ENCODE measurements at places on chromosomes 6 and 20.

DNA sequence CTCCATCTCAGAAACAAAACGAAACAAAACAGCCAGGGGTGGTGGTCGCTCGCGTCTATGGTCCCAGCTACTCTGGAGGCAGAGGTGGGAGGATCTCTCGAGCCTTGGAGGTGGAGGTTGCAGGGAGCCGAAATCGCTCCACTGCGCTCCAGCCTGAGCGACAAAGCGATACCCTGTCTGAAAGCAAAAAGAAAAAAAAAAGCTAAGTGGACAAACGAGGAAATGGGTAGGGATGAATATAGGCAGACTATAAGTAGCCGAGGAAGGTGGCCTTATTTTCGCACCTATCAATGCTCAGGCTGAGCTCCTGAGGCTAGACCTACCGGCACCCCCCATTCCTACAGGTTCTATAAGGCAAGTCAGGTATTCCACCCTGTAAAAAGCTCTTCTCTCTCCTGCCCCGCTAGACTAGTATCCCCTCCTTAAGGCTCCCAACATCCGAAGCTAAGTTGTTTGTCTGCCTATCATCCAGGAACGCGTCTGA is 650 bp upstream of the CASP8AP2 start:
- DNase-seq: no peak

- no peak for DNase-seq
Observed at GRCh38 chr6:142846459-142846831, 98.5 kb downstream of the HIVEP2 start.

- no peak for DNase-seq
Observed at GRCh38 chr6:44926556-44926955, 401.6 kb upstream of the RUNX2 start.

DNA sequence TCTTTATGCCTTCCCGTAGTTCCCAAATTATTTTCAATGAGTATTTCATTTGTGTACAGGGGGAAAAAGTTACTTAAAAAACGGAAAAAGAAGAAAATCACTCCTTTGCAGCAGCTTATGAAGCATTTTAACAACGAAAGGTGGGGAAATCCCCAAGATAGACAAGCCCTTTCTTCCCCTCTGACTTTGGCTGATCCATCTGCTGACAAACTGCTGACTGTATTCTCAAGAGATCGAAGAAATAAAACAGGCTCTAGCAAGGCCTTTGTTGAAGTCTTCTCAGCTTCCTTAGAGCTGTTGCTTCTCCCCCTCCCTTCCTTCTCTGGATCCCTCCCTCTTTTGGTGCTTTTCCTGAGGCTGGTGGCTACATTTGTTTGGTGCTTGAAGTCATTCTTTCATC is 325.2 kb downstream of the NRN1 start:
- DNase-seq: no peak

DNA sequence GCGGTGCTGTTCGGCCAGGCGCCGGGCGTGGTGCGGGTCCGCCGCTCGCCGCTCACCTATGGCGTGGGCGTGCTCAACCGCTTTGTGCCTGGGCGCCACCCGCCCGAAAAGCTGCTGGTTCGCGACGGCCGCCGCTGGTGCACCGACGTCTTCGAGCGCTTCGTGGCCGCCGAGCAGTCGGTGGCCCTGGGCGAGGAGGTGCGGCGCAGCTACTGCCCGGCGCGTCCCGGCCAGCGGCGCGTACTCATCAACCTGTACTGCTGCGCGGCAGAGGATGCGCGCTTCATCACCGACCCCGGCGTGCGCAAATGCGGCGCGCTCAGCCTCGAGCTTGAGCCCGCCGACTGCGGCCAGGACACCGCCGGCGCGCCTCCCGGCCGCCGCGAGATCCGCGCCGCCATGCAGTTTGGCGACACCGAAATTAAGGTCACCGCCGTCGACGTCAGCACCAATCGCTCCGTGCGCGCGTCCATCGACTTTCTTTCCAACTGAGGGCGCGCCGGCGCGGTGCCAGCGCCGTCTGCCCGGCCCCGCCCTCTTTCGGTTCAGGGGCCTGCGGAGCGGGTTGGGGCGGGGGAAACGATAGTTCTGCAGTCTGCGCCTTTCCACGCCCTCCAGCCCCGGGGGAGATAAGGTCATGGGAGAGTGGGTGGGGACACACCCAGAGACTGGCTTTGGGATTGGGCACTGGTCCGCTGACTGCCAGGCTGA is 15.7 kb downstream of the ADISSP start:
- DNase-seq: no peak

DNA sequence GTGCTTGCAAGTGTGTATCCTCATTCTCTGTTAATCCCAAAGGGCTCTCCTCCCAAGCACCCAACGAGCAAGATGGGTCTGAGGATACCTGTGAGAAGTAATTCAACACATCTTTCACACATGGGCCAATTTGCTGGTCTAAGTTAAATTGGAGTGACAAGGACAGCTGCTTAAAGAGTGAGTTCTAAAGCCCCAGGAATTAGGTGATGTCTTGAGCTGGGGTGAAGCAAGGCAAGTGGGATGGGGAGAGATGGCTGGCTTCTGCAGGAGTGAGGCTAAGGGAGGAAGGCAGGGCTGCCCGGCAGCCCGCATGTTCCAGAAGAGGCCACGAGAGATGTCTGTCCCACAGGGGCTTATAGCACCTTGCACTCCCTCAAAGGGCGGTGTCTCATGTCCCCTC is 288.5 kb downstream of the CDH26 start:
- no peak for DNase-seq

GRCh38 chr6:157227202-157228166 is 95.8 kb downstream of the TMEM242 start:
- no peak for DNase-seq

- no peak for DNase-seq
Observed at GRCh38 chr20:19129306-19129705, 83.1 kb upstream of the SLC24A3 start.

DNA sequence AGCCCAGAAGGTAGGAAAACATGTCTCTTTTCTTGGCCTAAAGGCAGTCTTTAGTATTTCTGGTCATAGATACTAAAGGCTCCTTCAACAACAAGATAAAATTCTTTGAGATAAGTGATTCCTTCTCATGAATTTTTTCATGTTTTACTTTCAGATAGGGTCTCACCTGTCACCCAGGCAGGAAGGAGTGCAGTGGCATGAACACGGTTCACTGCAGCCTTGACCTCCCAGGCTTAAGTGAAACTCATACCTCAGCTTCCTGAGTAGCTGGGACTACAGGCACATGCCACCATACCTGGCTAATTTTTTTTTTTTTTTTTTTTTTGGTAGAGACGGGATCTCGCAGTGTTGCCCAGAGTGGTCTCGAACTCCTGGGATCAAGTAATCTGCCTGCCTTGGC is 9.1 kb downstream of the PNLDC1 start:
- DNase-seq: no peak

- DNase-seq: no peak
Observed at GRCh38 chr6:41347378-41348050, 12.1 kb downstream of the NCR2 start.

- no peak for DNase-seq
Observed at GRCh38 chr20:57469418-57470211, 55.3 kb downstream of the CTCFL start.

- no peak for DNase-seq
Observed at GRCh38 chr20:64233725-64234124, 21.8 kb upstream of the PCMTD2 start.

- no peak for DNase-seq
Observed at GRCh38 chr6:40743690-40744446, 156.7 kb upstream of the LRFN2 start.

DNA sequence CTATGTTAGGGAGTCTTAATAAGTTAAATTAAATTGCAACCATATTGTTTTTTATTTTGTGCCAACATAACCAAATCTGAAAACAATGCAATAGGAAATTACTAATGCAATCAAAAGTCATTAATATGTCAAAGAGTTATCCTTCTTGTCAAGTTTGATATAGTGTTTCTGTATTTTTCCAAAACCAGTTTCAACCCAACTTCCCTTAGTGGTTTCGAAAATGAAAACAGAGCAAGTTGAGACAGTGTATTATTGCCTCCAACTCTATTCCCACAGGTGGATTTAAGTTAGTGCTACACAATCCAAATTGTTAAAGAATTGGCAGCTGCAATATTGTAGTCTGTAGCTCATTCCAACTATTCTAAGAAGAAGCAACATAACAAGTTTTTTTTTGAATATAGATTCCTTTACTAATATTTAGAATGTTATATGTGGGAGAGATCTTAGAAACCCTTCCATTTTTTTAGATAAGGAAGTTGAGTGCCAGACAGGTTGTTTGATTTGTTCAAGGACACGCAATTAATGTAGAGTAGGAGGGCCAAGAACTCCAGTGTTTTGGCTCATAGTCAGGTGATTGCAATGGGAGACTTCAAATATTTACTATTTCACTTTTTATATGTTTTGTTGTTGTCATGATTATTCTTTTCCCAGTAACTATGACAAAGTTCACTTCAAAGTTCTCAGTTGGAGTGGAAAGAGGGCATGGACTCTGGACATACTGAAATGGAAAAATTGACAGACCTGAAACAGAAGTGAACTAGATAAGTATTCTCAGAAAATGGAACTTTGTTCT is 282.4 kb upstream of the HSF2 start:
- no peak for DNase-seq

- no peak for DNase-seq
Observed at GRCh38 chr6:72950114-72950860, 275.0 kb downstream of the KHDC1L start.

GRCh38 chr6:49565261-49565660 is 14.8 kb downstream of the C6orf141 start:
- DNase-seq: no peak

DNA sequence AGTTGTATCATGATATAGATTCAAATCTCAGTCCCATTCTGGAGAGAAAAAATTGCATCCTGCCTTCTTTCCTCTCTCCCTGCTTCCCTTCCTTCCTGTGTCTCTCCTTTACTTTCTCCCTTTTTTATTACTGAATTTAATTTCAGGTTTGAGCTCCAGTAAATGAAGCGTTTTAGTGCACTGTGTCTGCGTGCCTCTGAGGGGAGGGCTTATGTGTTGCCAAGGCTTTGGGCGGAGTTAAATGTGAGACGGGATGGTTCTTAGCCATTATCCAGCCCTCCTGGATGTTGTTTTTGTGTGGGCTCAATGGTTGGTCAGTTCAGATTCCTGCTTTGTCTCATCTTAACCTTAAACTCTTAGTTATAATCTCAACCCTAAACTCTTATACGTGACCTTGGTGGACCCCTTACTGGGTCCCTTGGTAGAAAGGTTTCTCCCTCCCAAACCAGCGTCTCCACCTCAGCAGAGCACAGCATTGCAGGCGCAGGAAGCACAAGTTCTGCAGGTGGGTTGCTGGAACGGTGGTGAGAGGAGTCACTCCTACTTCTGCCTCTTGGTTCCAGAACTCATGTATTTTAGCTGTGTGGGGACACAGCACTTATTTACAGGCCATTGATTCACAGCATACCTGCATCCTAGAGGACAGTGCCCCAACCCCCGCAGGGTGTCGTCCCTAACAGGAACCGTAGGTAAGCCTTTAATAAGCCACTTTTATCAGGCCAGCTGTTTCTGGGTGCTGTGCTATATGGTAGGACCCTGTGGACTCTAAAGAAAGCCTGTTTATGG is 68.5 kb downstream of the DNAH8 start:
- DNase-seq: no peak

GRCh38 chr6:170062915-170063241 is 228.0 kb downstream of the DLL1 start:
- no peak for DNase-seq

- DNase-seq: no peak
Observed at GRCh38 chr6:38320358-38320757, 319.4 kb downstream of the BTBD9 start.

GRCh38 chr6:125444006-125444923 is 142.5 kb upstream of the HDDC2 start:
- DNase-seq: no peak

GRCh38 chr6:39816747-39817146 is 24.6 kb downstream of the DAAM2 start:
- DNase-seq: no peak

DNA sequence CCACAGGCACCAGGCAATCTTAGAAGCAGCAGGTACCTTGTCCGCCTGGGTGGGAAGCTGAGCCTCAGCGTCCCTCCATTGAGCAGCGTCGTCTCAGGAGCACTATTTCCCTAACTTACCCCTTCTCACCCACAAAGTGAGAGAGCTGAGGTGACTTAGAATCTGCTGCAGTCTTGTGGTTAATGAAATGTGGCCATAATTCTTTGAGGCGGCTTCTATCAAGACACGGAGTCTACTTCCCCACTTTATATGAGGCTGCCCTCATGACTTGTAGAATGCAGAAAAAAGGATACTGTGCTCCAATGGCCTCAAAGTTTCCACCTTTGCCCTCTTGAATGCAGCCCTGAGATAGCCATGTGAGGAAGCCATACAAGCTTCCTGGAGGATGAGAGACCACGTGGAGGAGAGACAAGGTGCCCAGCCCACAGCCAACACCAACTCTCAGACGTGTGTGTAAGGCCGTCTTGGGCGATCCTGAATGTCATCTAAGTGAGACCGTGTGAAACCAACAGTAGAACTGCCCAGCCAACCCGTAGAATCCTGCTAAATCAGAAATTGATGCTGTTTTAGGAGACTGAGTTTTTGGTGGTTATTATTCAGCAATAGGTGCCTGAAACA is 9.1 kb upstream of the TAGAP start:
- no peak for DNase-seq

DNA sequence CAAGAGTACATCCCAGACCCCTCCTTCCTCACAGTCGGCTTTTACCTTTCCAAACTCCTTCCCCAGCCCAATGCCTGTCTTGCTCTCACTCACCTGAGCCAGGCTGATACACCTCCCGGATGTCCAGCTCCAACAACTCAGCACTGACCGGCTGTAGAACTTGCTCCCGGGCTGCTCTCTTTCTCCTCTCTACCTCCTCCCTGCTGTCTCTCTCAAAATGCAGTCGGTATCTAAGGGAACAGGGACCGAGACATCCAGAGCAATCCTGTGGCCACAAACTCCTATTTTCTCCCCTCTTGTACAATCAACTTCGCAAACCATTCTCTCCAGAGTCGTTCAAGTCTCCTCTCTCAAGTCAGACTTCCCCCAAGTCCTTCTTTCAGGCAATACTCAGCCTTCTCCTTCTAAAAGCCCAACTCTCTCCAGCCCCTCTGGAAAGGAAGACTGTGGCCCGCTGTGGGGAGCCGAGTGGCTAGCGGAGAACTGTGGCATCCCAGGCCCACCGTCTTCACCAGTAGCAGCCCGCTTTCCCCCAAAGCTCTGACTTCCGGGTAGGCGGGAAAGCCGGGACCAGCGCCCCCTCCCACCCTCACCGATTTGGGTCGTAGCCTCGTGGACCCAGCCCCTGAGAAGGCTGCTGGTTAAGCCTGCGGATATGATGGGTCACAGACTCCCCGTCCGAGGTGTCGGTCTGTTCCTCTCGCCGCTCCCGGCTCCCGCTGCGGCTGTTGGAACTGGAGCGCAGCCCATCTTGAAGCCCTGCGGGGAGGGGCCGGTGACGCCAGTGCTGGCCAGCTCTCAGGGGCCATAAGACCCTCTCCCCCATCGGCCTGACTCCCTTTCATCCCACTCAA is 1.1 kb downstream of the GNL1 start:
- no peak for DNase-seq

GRCh38 chr20:49899541-49900383 is 15.6 kb downstream of the SPATA2 start:
- no peak for DNase-seq

GRCh38 chr20:20251836-20252235 is 116.1 kb upstream of the INSM1 start:
- DNase-seq: no peak

All from NCI-H2107 (cell line).